Osteocyte (in vitro differentiated cells): ENCODE measurements at places on chromosomes 4 and X.
A peak's percentile ranks its signal among the peaks of the same experiment; 100 is the strongest.

- DNase-seq = no peak
Measured at GRCh38 chrX:38351346-38351745, 1.1 kb upstream of the OTC start.

- no peak for DNase-seq
Measured at GRCh38 chr4:168076989-168077725, 15.2 kb upstream of the ANXA10 start.

DNA sequence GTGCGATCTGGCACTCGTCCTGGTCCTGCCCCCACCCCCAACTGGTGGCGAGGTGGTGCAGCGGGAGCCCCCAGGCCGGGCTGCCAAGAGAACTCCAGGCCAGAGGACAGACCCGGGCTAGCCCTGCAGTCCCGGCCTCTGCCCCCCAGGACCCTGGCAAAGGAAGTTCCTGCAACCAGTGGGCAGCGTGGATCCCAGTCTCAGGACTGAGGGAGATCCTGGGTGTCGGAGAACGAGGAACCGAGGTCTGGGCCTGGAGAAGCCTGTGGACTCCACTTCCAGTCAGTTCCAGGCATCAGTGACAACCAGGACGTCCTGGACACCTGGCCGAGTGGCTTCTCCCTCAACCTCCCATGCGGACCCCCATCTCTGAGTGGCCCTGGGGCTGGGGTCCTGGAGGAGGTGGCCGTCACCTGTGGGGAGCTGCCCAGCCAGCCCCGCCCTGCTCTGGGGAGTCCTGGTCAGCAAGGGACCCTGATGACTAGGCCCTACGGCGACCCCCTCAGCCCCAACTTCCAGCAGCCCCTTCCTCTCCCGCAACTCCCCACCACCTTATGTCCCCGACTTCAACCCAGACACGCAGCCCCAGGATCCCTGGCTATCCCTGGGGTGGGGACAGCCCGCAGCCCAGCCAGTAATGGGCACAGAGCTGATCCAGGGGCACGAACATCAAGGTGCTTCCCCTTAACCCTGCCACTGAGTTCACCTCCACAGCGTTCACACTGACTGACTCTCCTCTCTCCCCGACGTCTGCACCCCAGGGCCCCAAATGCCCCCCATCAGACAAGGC, 53.7 kb upstream of the NKX1-1 start:
- DNase-seq = peak; percentile 80

- DNase-seq = no peak
Measured at GRCh38 chrX:135307171-135307570, 2.1 kb upstream of the ETDC start.

DNA sequence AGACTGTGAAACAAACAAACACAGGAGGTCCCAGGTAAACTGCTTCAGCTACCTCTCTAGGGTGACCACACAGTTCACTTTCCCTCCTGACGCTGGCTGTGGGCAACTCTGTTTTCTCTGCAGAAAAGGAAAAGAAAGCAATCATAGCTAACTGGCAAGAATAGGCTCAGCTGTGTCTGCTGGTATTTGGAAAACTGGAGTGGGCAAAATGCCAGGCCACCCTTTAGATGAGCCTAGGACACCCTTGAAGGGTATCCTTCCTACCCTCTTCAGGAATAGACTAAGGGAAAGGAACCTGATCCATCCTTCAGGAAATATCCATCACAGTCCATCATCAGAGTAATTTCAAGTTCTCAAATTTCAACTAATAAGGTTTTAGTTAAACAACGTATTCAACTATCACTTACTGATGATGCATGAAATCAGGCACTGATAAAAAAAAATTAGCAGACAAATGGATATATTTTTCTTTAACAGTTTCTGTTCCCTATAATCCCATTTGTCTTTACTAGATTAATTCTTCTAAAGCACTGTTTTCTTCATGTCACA, 60.9 kb downstream of the CAMK2D start:
- DNase-seq = no peak

GRCh38 chrX:48989483-48989882, 12.6 kb downstream of the GRIPAP1 start:
- DNase-seq = no peak

- DNase-seq = no peak
Measured at GRCh38 chr4:99833756-99834155, 17.1 kb downstream of the DAPP1 start.

- no peak for DNase-seq
Measured at GRCh38 chrX:106927700-106928099, 7.5 kb downstream of the CLDN2 start.

- DNase-seq = no peak
Measured at GRCh38 chr4:94576210-94576609, 124.5 kb downstream of the PDLIM5 start.

DNA sequence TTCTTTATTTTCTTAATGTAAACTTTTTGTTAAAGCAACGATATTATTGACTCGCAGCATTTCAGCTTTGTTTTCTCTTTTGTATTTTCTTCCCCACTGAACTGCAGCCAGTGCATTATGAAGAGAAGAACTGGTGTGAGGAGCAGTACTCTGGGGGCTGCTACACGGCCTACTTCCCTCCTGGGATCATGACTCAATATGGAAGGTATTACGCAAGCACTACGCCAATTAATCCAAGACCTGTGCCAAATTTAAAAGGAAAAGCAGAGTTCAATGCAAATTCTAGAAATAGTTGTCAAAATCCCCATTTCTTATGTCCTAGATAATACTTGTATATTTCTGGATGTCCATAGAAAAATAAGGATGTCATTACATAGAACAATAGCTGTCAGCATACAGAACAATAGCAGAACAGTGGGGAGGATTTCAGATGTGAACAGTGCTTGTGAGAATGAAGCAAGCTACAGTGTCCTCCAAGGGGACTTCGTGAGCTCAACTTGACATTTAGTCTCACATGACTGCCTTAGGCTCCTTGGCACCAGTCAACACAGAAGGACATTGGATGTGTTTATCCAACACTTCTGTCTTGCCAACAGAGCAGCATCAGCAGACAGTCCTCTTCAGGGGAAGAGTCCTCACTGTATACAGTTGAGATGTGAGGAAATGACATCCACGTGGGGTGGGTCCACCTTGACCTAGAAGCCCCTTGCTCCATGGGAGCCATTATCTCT, 85.9 kb downstream of the MAOA start:
- no peak for DNase-seq

GRCh38 chr4:170979736-170980135, 833.5 kb upstream of the GALNTL6 start:
- DNase-seq = no peak

GRCh38 chrX:41116948-41117347, 31.7 kb downstream of the USP9X start:
- no peak for DNase-seq

GRCh38 chr4:55834086-55834795, 14.7 kb downstream of the EXOC1L start:
- DNase-seq = no peak

GRCh38 chrX:15404401-15405096, 20.3 kb upstream of the VEGFD start:
- no peak for DNase-seq

DNA sequence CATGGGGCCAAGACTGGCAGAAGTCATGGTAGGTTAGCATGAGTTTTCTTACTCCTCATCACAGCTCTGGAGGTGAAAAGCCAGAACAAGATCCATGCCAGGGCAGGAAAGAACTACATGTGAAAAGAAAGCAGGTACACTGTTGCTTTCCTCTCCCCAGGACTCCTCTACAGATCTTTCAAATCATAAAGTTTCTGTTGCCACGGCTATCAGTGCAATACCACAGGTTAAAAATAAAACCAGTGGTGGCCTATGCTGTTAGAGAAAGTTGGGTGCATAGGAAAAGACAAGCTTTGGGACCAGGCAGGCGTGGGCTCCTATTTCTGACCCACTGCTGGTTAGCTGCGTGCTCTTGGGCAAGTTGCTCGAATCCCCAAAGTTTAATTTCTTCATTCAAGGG, 81.4 kb downstream of the SH3RF1 start:
- no peak for DNase-seq

DNA sequence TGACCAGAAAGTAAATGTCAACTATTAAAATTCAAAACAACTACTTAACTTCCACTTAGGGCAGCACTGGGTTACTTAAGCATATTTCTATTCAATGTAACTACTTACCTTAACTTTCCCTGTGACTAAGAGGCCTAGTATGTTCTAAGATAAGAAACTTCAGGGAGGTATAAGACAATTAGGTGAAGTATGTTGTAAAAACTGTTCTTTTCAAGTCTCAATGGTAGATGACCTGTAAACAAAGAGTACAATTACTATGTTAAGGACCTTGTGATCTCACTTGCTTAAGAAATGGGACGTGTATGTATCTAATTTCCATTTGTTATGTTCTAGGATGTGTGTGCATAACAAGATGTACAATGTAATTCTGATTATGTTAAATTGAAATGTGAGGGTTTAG, 960.5 kb downstream of the CCSER1 start:
- DNase-seq = no peak

- DNase-seq = no peak
Measured at GRCh38 chr4:1856943-1857699, 1.2 kb upstream of the LETM1 start.

- no peak for DNase-seq
Measured at GRCh38 chr4:162497564-162498167, 333.9 kb upstream of the FSTL5 start.

GRCh38 chr4:40301603-40302002, 33.5 kb upstream of the CHRNA9 start:
- DNase-seq = no peak

DNA sequence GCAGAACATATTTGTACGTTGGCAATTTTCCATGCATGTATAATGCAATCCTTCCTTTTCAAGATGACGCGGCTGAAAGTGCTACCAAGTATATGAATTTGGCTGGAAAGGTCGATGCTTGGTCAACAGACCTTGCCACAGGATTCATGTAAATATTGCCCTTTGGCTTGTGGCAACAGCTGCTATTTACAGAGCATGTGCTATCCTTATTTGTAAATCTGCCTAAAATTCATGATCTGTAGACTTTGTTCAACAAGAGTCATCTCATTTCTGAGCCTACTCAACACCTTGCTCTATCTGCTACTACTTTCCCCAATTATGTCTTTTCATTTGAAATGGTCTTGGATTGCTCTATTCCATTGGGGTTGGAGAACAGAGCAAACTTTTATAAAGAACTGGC, 1.9 kb upstream of the SMARCA1 start:
- no peak for DNase-seq

GRCh38 chr4:169314906-169315305, 44.1 kb upstream of the SH3RF1 start:
- DNase-seq = no peak

DNA sequence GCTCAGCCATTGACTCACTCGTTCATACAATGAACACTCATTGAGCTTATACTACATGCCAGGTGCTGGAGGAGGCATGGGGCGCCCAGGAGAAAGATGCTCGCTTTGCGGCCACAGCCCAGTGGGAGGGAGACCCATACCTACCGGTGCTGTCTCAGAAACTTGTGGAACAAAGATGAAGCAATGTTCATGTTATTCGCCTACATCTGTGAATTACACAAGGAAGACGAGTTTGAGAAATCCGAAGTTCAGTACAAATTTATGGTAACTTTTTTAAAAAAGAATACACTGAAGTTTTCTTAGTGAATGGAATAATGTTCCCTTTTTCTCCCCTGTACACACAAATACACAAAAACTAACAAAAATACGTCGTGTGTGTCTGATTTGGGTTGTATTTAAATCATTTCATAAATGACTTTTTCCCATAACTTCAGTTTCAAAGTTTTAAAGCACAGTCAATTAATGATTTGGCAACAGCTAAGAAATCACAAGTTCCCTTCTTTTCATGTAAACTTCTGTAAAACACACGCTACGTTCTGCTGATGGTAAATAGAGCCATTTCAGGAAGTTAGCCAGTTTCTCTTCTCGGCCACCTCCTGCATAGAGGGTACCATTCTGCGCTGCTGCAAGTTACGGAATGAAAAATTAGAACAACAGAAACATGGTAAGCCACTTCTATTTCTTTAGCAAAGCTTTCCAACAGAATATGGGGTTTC, at the start of gene TLR8:
Gene TLR8, plus strand, starts transcription at position 575 of the 716 bp plus-strand sequence. Its CDS starts 87 bp downstream, at position 662.
- DNase-seq = no peak

GRCh38 chr4:1683261-1683735, 815 bp downstream of the FAM53A start:
- no peak for DNase-seq

- no peak for DNase-seq
Measured at GRCh38 chr4:8376361-8377102, 64.0 kb downstream of the ACOX3 start.

- no peak for DNase-seq
Measured at GRCh38 chr4:8459867-8460445, 19.4 kb downstream of the TRMT44 start.

DNA sequence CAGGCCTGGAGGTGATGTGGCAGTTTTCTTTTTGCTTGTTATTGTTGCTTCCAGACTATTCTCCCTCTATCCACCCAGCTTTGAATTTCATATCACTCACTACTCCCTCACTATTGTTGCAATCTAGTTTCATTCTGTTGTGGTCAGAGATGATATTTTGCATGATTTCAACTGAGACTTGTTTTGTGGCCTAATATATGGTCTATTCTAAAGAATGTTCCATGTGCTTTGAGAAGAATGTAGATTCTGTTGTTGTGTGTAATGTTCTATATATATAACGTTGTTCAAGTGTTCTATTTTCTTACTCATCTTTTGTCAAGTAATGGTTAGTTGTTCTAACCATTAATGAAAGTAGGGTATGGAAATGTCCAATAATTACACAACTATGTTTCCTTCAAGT, 59.0 kb downstream of the THOC2 start:
- no peak for DNase-seq

- no peak for DNase-seq
Measured at GRCh38 chr4:173513651-173514050, 16.4 kb downstream of the HAND2 start.
